ENCODE measurements at places on chromosomes 1 and 21. TPM values are rescaled to one million over a fixed set of nuclear protein-coding genes. Genes with fewer than 3 reads are reported as not detected.

DNA sequence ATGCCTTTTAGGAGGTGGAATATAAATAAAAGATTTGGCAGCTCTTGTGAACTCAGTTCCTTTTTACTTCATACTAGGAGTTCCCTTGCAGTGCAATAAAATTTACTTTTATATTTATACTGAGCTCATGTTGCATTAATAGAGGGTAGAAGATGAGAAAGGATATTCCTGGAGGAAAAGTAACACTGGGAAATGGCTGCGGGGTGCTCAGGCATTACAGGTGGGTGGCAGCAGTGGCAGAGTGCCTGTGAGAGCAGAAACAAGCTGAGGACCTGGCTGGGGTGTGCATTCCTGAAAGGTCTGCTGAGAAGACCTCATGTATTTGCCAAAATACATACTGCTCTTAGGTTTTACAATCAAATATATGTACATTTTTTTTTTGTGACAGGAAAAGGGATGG, 126.9 kb downstream of the COQ8A start:
- no peak for DNase-seq

DNA sequence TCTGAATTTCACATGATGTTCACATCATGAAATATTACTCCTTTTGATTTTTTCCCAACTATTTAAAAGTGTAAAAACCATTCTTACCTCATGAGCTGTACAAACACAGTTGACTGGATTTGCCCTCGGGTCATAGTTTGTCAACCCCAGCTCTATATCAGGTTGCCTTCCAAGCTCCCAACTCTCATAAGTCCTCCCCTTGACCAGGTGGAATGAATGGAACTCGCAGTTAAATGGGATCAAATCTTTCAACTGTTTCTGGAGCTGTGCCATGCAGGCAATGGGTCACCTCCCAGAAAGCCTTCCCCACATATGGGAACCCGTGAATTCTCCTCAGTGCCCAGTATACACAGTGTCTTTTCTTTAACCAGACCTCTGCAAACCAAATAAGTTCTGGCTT, 169.8 kb upstream of the FOXD3 start:
- DNase-seq, result no peak

- DNase-seq, result no peak
These were observed 5.3 kb upstream of the KLF18 start for GRCh38 chr1:44146536-44147361.

DNA sequence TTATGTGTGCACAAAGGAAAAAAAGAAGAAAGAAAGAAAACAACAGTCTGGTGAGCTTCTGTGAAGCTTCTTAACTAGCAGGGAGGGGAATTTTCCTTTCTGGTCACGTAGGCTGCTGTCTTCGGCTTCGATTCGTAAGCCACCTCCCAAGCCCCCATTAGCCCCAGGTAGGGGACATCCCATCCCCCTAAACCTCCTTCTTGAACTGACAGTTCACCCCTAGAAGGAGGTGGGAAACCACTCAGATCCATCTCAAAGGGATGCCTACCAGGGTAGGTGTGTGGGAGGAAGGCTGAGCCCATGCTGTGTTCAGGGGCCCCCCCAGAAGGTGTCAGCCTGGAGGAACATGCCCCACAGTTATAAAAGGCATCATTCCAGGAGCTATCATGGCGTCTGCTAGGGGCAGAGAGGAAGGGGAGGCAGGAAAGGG, 25.8 kb downstream of the CD247 start:
- peak; percentile 60 for DNase-seq

UMODL1 gene
- total RNA-seq, result 0.39 TPM

DNA sequence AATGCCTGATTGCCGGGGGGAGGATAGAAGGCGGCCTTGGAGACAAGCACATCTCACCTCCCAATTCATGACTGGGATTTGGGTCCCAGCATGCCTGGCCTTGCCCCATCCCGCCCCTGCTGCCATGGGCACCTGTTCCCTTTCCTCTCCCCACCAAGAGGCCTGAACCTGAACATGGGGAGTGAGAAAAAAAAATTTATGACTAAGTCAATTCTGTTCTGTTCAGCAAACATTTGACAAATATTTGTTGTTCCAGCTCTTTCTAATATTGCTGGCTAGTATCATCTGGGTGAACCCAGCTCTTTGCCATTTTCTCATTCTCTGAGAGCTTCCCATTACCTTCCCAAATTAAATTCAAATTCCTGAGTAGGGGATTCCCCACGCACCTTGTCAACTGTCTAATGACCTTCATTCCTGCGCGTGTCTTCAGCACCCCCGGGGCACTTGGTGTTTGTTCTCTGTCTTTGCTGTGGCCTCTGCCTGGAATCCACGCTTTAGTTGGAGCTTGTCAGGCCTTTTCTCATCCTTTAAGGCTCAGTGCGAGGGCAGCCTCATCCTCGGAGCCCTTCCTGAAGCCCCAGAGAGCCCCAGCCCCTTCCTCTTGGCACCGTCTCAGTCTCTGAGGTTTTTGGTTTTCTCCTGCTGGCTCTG, 42.8 kb downstream of the ARHGEF10L start:
- DNase-seq, result no peak

GPR3 gene
- 0.91 TPM for total RNA-seq

GRCh38 chr21:28193189-28193588, 799.5 kb downstream of the LTN1 start:
- DNase-seq, result no peak

YOD1 gene
- 12.6 TPM for total RNA-seq

PEF1 gene
- total RNA-seq, result 63.1 TPM

OR2T10 gene
- not detected for total RNA-seq

GJA9 gene
- total RNA-seq, result not detected

- DNase-seq, result no peak
These were observed 272.4 kb downstream of the PCP4 start for GRCh38 chr21:40139636-40140035.

GRCh38 chr1:183764981-183765380, 39.9 kb upstream of the RGL1 start:
- no peak for DNase-seq

- no peak for DNase-seq
These were observed 14.3 kb upstream of the KRTAP19-8 start for GRCh38 chr21:31052489-31053142.

GRCh38 chr1:17199267-17200044, 5.5 kb upstream of the PADI1 start:
- DNase-seq, result peak; percentile 29

MIXL1 gene
- total RNA-seq, result not detected

AMY2A gene
- not detected for total RNA-seq

- DNase-seq, result no peak
These were observed 20.6 kb downstream of the INPP5B start for GRCh38 chr1:37926038-37926924.

- DNase-seq, result no peak
These were observed 10.4 kb upstream of the CDC20 start for GRCh38 chr1:43348343-43348808.

- DNase-seq, result peak; percentile 25
These were observed 126.0 kb downstream of the SYF2 start for GRCh38 chr1:25106352-25106751.

DNA sequence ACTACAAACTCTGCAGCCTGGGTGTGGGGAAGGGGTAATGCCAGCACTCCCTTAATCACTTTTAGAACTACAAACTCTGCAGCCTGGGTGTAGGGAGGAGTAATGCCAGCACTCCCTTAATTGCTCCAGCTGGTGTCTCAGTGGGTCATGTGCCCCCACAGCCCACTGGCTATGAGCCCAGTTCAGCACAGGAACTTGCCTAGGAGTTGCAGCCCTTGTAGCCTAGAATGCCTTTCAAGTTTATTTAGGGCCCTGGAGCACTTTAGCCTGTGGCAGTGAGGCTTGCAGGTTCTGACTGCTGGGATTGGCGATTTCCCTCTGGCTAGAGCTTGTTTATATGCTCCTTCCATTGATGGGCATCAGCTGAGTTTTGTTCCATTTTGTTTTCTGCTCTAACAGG, 17.1 kb downstream of the VN1R5 start:
- no peak for DNase-seq

C1QA gene
- total RNA-seq, result not detected

ASPM gene
- total RNA-seq, result 53.4 TPM

RHD gene
- not detected for total RNA-seq

MUL1 gene
- total RNA-seq, result 20.1 TPM

DNA sequence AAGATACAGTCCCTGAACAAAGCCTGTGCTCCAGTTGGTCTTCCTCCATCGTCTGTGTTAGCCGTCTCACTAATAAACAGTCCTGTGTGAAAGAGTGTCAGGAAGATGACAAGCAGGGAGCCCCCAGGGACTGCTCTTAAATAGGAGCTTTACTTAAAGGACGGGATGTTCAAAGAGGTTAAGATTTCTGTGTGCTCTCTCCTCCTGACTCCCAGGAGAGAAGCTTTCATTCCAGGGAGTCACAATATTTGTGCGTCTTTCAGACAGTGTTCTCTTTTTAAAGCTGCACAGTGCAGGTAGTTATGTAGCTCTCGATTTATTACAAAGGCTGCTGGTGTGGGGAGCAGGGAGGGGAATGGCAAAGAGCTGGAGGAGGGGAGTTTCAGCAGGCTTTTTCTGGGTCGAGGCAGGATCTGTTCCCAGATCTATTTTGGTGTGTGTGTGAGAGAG, 43.5 kb downstream of the STYXL2 start:
- DNase-seq, result no peak

- DNase-seq, result peak; percentile 35
These were observed 6.0 kb downstream of the CADM3 start for GRCh38 chr1:159177272-159177907.

DNA sequence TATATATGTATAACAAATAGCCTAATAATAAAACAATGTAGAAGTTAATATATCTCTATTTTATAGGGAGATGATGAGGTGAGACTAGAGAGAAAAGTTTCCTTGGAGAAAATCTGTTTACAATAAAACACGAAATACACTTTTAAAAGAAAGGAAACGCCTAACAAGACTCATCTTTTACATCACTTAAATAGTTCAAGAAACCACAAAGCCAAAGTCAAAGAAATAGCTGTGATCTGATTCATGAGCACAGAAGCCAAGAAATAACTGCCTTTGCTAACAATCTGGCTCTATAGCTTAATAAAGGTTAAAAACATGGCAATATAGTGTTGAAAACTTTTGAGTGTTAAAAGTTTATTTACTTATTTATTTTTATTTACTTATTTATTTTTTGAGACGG, 61.5 kb downstream of the TOR3A start:
- no peak for DNase-seq

All from activated T-cell treated with anti-CD3 and anti-CD28 coated beads, Interleukin-2, amount 50 U/mL, for 72 hours (primary cell).